ENCODE measurements at places on chromosomes 1 and 21. TPM values are rescaled to one million over a fixed set of nuclear protein-coding genes. Genes with fewer than 3 reads are reported as not detected.

S100A12 gene
- total RNA-seq, result not detected

FCAMR gene
- total RNA-seq, result not detected

LRRC53 gene
- not detected for total RNA-seq

LAMTOR5 gene
- total RNA-seq, result 206 TPM

LHX8 gene
- total RNA-seq, result not detected

SNX7 gene
- 54.0 TPM for total RNA-seq

IGSF9 gene
- total RNA-seq, result 2.0 TPM

GUCA2B gene
- not detected for total RNA-seq

LCE1B gene
- total RNA-seq, result not detected

ETV3 gene
- total RNA-seq, result 7.7 TPM

DENND2D gene
- total RNA-seq, result 8.1 TPM

TRABD2B gene
- 0.46 TPM for total RNA-seq

KLHDC9 gene
- 6.5 TPM for total RNA-seq

ZNF496 gene
- 43.9 TPM for total RNA-seq

APOBEC4 gene
- total RNA-seq, result not detected

RAB3B gene
- total RNA-seq, result 35.5 TPM

SPATC1L gene
- total RNA-seq, result 15.6 TPM

NBPF6 gene
- total RNA-seq, result not detected

HHIPL2 gene
- not detected for total RNA-seq

FAM163A gene
- total RNA-seq, result not detected

CD1C gene
- total RNA-seq, result not detected

KRTAP19-6 gene
- not detected for total RNA-seq

NGF gene
- 2.0 TPM for total RNA-seq

CTSE gene
- total RNA-seq, result not detected

ZFP69B gene
- total RNA-seq, result 2.6 TPM

GRIK3 gene
- total RNA-seq, result not detected

PATJ gene
- 13.9 TPM for total RNA-seq

S100A11 gene
- 947 TPM for total RNA-seq

VANGL2 gene
- total RNA-seq, result 7.2 TPM

TMEM269 gene
- total RNA-seq, result not detected

HES4 gene
- 141 TPM for total RNA-seq

PDPN gene
- total RNA-seq, result 7.6 TPM

DNASE2B gene
- total RNA-seq, result not detected

ZNF683 gene
- not detected for total RNA-seq

VWA5B1 gene
- not detected for total RNA-seq

GPR161 gene
- total RNA-seq, result 9.6 TPM

F13B gene
- total RNA-seq, result not detected

BTBD19 gene
- total RNA-seq, result 2.8 TPM

PKP1 gene
- total RNA-seq, result 1.5 TPM

EXTL1 gene
- total RNA-seq, result 0.07 TPM

RPL22 gene
- 341 TPM for total RNA-seq

NUP210L gene
- not detected for total RNA-seq

PBXIP1 gene
- total RNA-seq, result 49.6 TPM

IER5 gene
- total RNA-seq, result 20.5 TPM

DIO1 gene
- total RNA-seq, result not detected
